Type B pancreatic cell (in vitro differentiated cells): ENCODE measurements at places on chromosomes 13 and 19.

DNA sequence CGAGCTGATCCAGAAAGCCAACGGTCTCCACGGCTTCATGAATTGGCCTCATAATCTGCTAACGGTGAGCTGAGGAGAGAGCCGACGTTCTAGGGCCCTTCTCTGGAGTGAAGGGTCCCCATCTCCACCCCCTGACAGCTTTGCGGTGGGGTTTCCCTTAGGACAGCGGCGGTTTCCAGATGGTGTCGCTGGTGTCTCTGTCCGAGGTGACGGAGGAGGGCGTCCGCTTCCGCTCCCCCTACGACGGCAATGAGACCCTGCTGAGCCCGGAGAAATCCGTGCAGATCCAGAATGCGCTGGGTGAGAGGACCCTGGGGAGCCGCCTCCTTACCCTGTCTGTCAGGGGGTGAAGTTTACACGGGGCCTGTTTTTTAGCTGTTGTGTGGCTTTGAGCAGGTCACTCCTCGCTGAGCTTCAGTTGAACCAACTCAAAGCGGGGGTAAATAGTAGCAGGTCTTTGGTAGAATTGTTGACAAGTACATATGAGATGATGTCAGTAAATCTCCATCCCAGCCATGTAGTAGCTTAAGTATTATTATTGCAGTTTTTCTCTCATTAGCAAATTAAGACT is 801 bp downstream of the QTRT1 start:
- no peaks in the 10 kb centered on the region for H3K36me3 ChIP-seq
- DNase-seq, result no peak
- H3K4me3 ChIP-seq, result peak overlapping the region; percentile 94

- H3K36me3 ChIP-seq, result no peaks in the 10 kb centered on the region
- H3K4me1 ChIP-seq, result peaks cover 8% of the 10 kb centered on the region
- H3K27ac ChIP-seq, result peak overlapping the region; percentile 80
- no peak overlapping the region for H3K4me3 ChIP-seq
- no peak for DNase-seq
- no peaks in the 10 kb centered on the region for H3K27me3 ChIP-seq
Measured at GRCh38 chr13:33296793-33297425, 11.4 kb upstream of the STARD13 start.

- H3K4me1 ChIP-seq, result peaks cover 26% of the 10 kb centered on the region
- H3K27ac ChIP-seq, result no peak overlapping the region
- H3K4me3 ChIP-seq, result peak overlapping the region; percentile 2
- H3K36me3 ChIP-seq, result no peaks in the 10 kb centered on the region
Measured at GRCh38 chr13:37616131-37616530, 17.6 kb upstream of the POSTN start.

GRCh38 chr19:13909430-13909829 is 3.4 kb downstream of the CC2D1A start:
- H3K4me3 ChIP-seq, result no peak overlapping the region
- no peaks in the 10 kb centered on the region for H3K4me1 ChIP-seq
- no peaks in the 10 kb centered on the region for H3K27me3 ChIP-seq
- H3K36me3 ChIP-seq, result peaks cover 4% of the 10 kb centered on the region
- H3K27ac ChIP-seq, result no peak overlapping the region

GRCh38 chr19:31275068-31275334 is 74.2 kb downstream of the TSHZ3 start:
- no peaks in the 10 kb centered on the region for H3K27me3 ChIP-seq
- peaks cover 25% of the 10 kb centered on the region for H3K36me3 ChIP-seq
- H3K27ac ChIP-seq, result no peak overlapping the region
- peaks cover 22% of the 10 kb centered on the region for H3K4me1 ChIP-seq
- no peak overlapping the region for H3K4me3 ChIP-seq

DNA sequence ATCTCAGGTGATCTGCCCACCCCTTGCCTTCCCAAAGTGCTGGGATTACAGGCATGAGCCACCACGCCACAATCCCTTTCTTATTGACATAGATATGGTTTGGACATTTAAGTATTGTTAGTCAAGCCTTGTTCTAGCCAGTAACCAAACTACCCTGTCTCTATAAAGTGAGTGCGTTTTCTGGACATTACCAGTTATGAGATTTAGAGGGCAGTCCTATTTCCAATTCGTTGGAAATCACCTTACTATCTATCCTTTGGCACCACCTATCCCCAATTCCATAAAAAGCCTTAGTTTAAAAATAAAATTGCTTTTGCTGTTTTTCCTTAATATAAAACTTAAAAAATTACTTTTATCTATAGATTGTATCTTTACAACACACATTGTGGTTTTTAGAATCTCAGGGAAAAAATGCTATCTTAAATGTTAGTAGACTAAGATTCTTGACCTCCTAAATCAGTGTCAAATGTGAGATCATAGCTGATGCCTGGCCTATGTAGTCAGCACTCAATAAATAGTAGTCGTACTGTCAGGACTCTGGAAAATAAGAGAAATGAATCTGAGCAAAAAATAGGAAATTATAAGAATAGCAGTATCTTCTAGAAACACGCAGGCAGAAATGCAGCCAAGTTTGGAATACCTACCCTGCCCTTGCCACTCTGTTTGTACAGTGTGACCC is 57.0 kb downstream of the NUFIP1 start:
- H3K4me1 ChIP-seq, result peaks cover 15% of the 10 kb centered on the region
- H3K27me3 ChIP-seq, result no peaks in the 10 kb centered on the region
- DNase-seq, result no peak
- H3K4me3 ChIP-seq, result no peak overlapping the region

GRCh38 chr13:45040622-45041021 is 51.3 kb downstream of the GPALPP1 start:
- H3K27ac ChIP-seq, result no peak overlapping the region
- H3K4me1 ChIP-seq, result peaks cover 6% of the 10 kb centered on the region
- H3K27me3 ChIP-seq, result peaks cover 5% of the 10 kb centered on the region
- no peak for DNase-seq

DNA sequence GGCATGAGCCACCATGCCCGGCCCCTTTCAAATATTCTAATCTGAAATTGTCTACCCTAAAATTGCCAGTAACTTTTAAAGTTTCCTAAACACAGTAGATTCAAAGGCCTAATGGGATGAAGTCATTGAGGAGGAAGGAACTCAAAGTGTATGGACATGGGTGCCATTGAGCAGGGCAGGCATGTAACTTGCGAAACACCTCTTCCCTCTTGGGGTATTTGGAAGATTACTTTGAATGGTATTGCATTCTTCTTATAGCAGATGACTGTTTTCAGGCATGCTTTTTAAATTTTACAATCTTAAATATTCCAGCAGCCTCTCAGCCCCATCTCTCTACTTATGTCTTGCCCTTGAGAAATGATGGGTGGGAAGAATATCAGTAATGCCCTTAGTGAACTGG is 21.0 kb downstream of the TM9SF2 start:
- H3K4me1 ChIP-seq, result peaks cover 9% of the 10 kb centered on the region
- H3K36me3 ChIP-seq, result peaks cover 44% of the 10 kb centered on the region
- H3K27me3 ChIP-seq, result no peaks in the 10 kb centered on the region
- no peak overlapping the region for H3K27ac ChIP-seq
